NCI-H446 (cell line): ENCODE measurements at places on chromosomes 11 and 22.
A peak's percentile ranks its signal among the peaks of the same experiment; 100 is the strongest.

GRCh38 chr22:27996981-27997380 is 77.9 kb upstream of the PITPNB start:
- DNase-seq, result no peak

DNA sequence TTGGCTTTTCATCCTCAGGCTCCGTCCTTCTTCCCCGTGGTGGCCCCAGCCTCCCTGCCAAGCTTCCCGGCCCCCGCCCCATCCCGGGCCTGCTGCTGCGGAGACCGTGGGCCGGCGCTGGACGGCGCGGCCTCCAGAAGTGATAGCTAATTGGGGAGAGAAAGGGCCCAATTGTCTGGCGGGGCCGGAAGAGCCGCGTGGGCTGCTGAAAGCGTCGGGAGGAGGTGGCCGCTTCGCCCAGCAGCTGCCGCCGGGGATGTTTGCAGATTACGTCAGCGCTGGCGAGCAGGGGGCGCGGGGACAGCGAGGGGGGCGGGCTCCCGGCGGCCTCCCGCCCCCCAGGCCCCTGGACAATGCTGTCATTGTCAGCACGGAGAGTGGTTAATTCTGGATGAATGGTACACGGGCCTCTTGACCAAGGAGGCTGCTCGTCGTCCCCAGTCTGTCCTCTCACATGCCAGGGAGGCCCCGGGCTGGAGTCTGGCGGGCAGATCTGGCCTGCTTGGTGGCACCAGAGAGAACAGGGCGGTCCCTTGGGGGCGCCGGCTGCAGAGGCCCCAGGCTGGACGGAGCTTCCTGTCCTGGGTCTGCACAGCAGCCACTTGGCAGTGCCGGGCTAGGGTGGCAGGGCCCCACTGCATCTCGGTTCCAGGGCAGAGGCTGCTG is 1.6 kb downstream of the SMIM38 start:
- DNase-seq, result no peak

DNA sequence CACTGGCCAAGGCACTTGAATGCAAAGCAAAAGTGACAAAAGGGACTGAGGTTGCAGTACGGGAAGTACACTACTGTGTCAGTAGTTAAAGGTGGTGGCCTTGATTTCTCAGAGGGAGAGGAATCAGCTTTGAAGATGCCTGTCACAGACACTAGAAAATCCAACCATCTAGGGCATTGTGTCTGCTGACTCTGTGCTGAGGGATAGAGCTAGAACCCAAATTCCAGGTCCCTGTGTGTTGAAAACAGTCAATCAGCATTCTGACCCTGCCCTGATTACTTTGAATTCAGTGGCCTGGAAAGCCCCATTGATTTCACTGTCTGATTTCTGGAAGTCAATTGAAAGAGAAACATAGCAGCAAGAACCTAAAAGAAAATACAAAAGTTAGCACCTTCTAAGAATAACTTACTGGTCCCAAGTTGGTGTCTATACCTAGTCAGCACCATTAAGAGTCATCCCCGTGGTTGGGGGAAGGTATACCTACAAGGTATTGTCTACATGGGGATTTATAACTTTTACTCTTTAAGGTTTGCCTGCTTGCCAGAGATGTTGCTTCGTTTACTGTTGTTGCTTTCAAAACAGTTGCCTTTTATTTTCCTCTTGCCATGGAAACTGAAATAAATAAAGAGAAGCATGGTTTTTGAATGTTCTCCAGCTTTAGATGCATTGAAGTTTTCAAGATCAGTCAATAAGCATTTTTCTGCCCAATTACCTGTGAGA is 97.3 kb downstream of the PDHX start:
- no peak for DNase-seq

GRCh38 chr11:69161117-69161407 is 5.3 kb downstream of the SMIM38 start:
- DNase-seq, result no peak

GRCh38 chr11:62125316-62125715 is 1.5 kb downstream of the INCENP start:
- DNase-seq, result peak; percentile 8

- DNase-seq, result no peak
Observed at GRCh38 chr11:86996953-86997570, 40.7 kb upstream of the TMEM135 start.

GRCh38 chr11:131428853-131429252 is 58.4 kb downstream of the NTM start:
- no peak for DNase-seq

DNA sequence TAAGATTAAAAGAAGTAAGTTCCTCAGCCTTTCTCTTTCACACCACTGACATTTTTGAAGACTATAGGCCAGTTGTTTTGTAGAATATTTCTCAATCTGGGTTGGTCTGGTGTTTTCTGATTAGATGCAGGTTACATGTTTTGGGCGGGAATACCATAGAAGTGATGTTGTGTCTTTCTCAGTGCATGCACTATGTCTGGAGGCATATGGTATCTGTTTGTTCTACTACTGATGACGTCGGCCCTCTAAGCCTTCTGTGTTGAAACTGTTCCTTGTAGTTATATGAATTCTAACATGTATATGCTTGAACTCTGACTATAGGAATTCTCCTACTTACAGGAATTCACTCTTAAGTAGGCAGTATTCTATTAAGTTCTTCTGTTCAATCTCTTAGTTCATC is 21.6 kb downstream of the ZFTA start:
- DNase-seq, result no peak

DNA sequence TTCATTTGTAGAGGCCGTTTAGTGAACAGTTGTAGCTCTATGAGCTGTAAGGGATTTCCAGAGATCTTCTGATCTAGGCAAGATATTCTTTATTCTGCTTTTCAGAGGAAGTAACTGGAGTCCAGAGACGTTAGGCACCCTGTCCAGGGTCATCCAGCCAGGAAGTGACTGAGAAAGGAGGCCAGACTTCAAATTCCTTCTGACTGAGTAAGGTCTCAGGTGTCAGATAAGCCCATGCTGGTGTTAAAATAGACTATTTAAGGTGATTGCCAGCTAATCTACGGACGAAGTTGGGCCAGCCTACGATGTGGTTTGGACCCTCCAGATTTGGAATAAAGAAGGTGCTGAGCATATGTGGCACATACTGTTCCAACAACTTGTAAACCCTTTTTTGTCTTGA is 54.6 kb downstream of the GRIK4 start:
- DNase-seq, result no peak

DNA sequence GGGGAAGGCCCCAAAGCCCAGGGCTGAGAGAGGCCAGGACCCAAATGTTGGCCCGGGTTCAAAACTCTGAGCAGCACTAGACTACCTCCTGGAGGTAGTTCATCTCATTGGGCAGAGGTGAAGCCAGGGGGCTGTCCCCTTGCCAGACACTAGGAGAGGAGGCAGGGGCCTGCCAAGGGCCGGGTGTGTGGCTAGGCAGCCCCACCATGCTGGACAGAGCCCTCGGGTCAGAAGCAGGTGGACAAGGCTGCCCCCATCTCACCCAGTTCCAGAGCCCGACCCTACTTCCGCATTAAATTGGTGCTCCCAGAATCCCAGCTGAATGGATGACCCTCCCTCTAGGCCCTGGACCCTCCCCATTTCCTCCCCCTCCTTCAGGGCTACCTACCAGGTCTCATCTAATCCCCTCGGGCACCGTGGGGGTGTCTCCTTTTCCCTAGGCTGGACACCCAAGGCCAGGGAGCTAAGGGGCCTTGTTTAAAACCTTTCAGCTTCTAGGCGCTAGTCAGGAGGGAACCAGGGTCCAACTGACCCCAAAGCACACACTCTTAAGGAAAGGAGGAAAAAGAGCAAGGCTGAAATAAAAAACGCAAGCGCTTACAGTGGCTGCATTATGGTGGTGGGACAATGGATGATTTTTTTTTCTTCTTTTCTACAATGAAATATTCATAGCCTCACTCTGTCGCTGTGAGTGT is 72.1 kb upstream of the TCF20 start:
- peak; percentile 41 for DNase-seq
